ENCODE measurements at places on chromosomes 13 and 19.

DNA sequence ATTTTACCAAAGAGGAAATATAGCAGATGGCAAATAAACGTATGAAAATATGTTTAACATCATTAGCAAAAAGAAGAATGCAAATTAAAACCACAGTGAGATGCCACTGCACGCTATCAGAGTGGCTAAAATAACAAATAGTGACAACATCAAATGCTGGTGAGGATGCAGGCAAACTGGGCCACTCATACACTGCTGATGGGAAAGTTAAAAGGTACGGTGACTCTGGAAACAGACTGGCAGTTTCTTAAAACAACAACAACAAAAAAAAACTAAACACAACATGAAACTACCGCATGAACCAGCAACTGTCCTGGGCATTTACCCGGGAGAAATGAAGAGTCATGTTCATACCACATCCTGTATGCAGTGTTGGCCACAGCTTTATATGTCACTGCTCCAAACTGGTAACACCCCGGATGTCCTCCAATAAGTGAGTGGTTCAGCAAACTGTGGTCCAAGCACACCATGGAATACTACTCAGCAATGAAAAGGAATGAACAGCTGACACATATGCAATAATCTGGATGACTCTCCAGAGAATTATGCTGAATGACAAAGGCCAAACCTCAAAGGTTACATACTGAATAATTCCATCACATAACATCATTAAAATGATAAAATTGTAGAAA lies 22.3 kb downstream of the EPS15L1 start:
- peak; percentile 82 for DNase-seq

- peak; percentile 29 for DNase-seq
These were observed 609 bp downstream of the EPS15L1 start for GRCh38 chr19:16470911-16471811.

- DNase-seq = no peak
These were observed 7.6 kb downstream of the F2RL3 start for GRCh38 chr19:16896146-16897028.

- no peak for DNase-seq
These were observed 30.3 kb upstream of the EHD2 start for GRCh38 chr19:47682939-47683338.

DNA sequence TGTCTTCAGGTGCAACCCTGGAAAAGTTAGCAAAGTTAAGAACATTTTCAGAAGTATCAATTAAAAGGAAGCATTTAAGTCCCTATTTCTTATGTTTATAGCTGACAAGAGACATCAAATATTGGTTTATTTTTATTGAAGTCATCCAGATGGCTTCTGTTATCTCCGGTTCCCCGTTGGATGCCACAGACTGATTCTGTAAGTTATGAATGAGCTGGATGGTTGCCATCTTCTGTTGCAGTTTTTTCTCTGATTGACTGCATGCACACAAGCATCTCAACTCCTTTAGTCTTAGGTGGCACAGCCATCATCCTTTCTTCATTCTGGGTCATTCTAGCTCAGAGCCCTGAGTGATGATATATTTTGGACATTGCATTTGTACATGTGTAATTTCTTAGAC lies 10.6 kb upstream of the OXGR1 start:
- no peak for DNase-seq

- no peak for DNase-seq
These were observed 8.8 kb downstream of the NLRP8 start for GRCh38 chr19:55956431-55956830.

- DNase-seq = no peak
These were observed 67.9 kb downstream of the FOXO1 start for GRCh38 chr13:40598569-40598968.

GRCh38 chr13:73873940-73874830 lies 260.0 kb downstream of the KLF12 start:
- DNase-seq = no peak

DNA sequence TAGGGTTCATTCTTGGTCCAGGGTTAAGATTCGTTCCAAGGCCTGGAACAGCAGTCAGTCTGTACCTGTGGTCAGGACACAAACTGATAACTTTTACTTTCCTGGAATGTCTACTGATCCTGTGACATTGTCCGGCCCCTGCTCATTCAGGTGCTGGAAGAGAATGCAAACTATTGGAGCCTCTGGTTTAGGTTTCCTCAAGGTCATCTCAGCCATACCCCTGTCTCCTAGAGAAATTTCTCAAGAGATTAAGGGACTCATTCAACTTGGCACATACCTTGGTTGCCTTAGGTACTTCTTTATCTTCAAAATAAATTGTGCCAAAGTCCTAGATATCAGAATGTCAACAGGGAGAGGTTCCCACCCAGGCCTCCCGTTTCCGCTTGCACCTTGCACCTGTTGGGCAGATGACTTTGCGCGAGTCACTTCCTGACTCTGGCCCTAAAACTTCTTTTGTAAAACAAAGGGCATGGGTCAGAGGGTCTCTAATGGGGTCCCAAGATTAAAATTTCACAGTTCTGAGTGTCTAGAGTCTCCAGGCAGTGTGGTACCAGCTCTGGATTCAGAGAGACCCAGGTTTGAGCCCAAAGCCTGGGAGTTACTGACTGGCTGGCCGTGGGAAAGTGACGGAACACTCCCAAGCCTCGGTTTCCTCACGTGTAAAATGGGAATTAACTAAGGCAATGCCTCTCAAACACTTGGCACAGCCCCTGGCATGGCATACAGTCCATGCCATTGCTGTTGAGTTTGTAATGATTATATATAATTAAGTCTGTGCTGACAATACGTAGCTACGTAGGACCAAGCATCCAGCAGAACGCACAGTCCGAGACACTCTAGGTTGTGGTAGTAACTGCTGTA lies 25.8 kb upstream of the CYP2S1 start:
- DNase-seq = no peak

GRCh38 chr13:43293008-43293407 lies 269.6 kb downstream of the DNAJC15 start:
- DNase-seq = no peak

- no peak for DNase-seq
These were observed 955.6 kb downstream of the UQCRFS1 start for GRCh38 chr19:28257396-28257795.

GRCh38 chr13:110344320-110344719 lies 37.2 kb downstream of the COL4A2 start:
- DNase-seq = no peak

DNA sequence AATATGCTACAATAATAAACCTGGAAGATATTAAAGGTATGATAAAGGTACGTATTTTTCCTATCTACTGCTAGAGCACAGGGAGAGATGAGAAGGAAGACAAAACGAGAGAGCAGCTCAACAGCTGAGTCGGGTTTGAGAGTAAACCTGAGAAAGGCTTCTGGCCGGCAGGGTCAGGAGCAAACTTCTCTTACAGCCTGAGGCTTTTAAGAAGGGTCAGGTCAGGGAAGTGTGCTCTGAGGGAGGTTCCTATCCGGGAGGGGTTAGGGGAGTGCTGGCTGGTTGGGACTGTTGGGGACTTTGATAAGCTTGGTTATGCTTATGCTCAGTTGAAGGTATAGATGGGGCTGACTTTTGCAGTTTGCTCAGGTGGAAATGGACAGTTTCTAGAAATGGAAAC lies 77.7 kb upstream of the PRR20A start:
- DNase-seq = no peak

- no peak for DNase-seq
These were observed 4.2 kb upstream of the F10 start for GRCh38 chr13:113118261-113119021.

GRCh38 chr13:77168237-77168636 lies 141.3 kb upstream of the FBXL3 start:
- DNase-seq = no peak

DNA sequence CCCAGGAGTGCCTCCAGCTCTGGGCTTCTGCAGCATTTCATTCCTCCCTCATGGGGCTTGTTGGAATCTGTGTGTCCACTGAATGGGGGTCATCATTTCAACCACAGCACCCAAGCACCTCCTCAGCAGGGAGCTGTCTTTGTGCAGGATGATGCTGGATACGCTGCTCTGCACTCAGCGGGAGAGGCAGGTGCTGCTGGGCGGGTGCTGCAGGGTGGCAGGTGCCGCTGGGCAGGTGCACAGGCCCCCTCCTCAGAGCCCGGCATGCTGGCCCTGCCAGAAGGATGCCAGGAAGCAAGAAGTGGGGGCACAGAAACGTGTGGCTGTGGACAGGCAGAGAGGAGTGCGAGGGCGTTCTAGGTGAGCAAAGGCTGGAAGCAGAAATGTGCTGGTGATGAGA lies 121.8 kb upstream of the VSTM2B start:
- no peak for DNase-seq

GRCh38 chr19:13585512-13585911 lies 79.2 kb upstream of the CACNA1A start:
- no peak for DNase-seq

GRCh38 chr13:56735537-56735942 lies 405.2 kb upstream of the PRR20A start:
- no peak for DNase-seq

DNA sequence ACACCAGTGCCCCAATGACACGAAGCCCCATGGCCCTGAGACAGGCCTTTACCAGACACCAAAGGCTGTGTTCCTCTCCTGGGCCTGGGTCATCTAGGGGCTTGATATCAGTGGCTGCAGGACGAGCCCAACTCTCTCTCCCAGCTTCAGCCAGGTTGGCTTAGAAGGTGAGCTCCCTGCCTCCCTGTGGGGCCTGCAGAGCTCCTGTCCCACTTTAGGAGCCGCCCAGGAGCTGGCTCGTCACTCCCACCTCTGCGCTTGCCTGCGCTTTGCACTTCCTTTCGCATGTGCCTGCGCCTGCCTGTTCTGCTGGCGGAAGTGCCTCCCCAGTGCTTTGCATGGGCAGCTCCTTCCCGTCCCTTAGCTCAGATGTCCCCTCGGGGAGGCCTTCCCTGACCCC lies 4.9 kb downstream of the CALM3 start:
- DNase-seq = no peak

GRCh38 chr19:49579193-49579592 lies 1.2 kb downstream of the NOSIP start:
- no peak for DNase-seq

DNA sequence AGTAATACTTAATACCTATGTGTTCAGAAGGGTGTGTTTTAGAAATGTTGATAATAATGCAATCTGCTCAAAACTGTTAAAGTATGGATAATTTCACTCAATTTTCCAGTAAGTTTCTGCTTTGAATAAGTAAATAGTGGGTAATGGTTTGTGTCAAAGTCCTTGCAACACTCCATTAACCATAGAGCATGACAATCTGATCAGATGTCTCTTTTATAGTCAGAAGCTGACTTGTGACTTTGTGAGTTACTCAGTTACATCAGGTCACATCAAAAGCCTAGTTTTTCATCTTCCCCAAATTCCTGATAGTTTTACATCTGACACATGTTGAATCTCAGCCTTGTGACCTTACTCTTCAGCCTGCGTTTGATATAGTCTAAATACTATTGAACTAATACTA lies 338.0 kb downstream of the EFNB2 start:
- no peak for DNase-seq

DNA sequence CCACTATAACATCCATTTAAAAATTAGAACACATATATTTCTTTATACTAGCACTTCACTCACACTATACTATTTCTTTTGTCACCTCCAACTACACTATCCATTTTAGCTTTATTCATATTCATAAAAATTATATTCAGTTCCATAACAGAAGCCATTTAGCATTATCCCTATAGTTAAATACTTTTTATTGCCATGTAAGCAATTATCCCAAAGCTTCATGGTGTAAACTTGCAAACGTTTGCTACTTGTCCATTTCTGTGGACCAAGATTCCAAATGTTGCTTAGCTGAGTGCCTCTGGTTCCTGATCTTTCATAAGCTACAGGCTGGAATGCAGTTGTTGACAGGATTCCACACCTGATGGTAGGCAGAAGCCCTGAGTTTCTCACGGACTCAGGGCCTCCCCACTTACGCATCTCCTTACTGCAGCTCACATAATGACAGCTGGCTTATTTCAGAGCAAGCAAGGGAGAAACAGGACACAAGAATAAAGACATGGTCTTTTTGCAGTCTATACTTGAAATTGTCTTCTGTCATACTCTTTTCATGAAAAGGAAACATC lies 1584.8 kb downstream of the SLITRK5 start:
- no peak for DNase-seq

- DNase-seq = no peak
These were observed 11.5 kb downstream of the FAM187B start for GRCh38 chr19:35216833-35217648.

DNA sequence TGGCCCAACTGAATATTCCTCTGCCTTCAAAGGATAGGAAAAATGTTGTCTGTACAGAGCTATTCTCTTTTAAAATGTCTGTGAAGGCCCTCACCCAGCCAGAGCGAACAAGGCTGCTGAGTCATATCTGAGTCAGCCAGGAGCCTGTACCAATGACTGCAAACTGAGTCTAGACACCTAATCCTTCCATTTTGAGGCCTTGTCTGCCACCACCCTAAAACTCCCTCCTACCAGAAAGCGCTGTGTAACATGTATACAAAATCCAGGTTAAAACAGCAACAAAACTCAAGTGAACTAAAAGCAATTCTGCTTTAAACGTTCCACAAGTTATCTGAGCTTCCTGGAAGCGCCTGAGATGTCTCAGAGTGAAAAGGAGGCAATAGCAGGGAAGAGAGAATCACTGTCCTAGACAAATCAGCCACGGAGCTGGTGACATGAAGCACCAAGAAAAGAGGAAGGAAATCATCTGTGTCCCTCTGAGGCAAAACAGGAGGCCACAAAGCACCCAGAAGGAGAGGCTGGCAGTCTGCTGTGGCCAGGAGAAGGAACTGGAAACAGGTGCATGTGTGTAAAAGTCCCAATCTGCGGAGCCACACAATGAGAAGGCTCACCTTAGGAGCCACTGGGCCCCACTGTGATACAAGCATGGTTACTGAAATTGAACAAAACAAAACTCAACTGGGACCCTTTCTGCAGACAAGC lies 10.2 kb downstream of the DHRS12 start:
- DNase-seq = peak; percentile 63

GRCh38 chr13:85166891-85167290 lies 632.3 kb downstream of the SLITRK6 start:
- DNase-seq = no peak

DNA sequence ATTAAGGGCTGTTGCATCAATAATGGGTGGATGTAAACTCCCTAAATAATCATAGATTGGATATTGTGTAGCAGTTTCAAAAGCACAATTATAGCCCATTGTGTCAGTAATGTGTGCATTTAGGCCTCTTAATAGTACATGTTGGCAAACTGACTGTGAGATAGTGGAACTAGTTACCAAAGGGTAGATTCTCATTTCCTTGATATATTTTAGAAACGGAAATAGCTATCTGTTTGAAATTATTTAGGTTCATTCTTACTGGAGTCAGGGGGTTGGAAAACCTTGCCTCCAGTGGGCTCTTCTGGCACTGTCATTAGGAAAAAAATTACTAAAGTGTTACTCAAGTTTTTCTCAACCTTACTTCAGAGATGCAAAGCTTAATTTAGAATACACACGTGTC lies 1074.9 kb downstream of the PCDH17 start:
- DNase-seq = no peak
